ENCODE measurements at places on chromosomes 13 and 19.

GRCh38 chr13:26872525-26873385, 112.2 kb upstream of the GPR12 start:
- peak; percentile 76 for DNase-seq

- DNase-seq: no peak
Measured at GRCh38 chr13:49058761-49059160, 83.0 kb downstream of the FNDC3A start.

DNA sequence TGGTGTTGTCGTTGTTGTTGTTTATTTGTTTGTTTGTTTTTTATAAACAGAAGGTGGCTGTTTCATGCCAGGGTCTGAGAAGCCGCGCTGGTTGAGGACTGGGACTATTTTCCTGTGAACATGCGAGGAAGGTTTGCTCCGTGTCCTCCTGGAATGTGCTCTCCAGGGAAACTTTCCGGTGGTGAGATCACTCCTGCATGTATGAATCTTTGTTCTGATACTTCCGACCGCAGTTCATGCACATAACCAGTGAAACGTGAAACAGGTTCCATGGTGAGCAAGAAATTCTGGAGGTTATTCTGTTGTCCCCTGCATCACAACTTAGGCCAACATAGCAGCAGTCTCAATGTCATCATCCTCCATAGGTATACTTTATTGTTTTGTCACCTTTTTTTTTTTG, 187.6 kb upstream of the ARGLU1 start:
- no peak for DNase-seq

DNA sequence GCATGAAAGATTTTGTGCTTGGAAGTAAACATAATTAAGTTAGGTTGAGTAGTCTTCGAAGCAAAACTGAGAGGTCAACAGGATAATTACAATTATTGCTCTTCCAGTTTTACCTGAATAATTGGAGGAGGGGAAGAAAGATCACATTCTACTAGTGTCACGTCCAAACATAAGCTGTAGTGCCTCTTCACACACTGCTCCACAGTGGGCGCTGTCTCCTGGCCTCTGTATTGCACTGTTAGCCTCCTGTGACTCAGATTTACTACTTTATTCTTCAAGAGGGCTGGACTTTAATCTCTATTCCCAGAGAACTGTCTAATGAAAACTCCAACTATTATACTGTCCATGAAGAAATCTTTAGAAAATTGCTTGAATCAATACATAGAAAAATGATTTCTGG, 62.9 kb downstream of the TRPC4 start:
- DNase-seq: no peak

GRCh38 chr13:112785483-112785856, 95.6 kb downstream of the ATP11A start:
- peak; percentile 57 for DNase-seq

- DNase-seq: no peak
Measured at GRCh38 chr13:42760951-42761350, 20.4 kb upstream of the FAM216B start.

- DNase-seq: peak; percentile 76
Measured at GRCh38 chr19:29690842-29691241, 24.2 kb downstream of the C19orf12 start.

GRCh38 chr13:70339738-70340137, 231.5 kb upstream of the KLHL1 start:
- no peak for DNase-seq

Data from activated effector memory CD4-positive, alpha-beta T cell treated with anti-CD3 and anti-CD28 coated beads, Interleukin-2, amount 50 U/mL, for 16 hours (primary cell).